Cardiac muscle cell (in vitro differentiated cells and primary cell): ENCODE measurements at places on chromosomes 4 and X. TPM values are rescaled to one million over a fixed set of nuclear protein-coding genes. Genes with fewer than 3 reads are reported as not detected.

DNA sequence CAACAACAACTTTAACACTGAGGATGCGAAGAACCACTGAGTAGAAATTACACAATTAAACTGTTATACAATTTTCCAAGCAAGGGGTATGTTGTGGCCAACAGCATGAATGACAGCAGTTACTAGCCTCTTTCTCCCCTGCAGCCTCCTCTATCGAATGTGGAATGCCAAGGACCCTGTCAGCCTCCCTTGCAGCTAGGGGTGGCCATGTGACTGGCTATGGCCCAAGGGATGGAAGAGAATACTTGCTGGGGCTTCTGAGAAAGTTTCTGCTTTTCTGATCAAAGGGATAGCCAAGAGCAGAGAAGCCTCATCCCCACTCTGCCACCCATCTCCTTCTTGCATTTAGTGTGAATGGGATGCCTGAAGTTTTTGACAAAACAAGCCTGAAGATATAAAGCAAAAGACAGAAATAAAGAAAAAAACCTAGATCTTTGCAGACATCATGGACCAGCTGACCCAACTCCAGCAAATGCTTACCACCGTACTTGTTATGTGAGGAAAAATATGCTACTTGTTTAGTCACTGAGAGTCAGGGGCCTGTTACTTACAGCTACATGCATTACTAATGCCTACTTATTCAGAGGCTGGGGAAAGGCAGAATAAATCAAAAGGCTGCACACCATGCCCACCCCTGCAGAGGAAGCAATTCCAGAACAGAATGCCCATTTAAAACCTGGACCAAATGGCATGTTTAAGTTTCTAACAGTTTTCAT, 32.0 kb downstream of the DCTD start:
- DNase-seq = no peak
- no peaks in the 10 kb centered on the region for H3K27me3 ChIP-seq
- H3K4me1 ChIP-seq = no peaks in the 10 kb centered on the region
- no peak overlapping the region for H3K27ac ChIP-seq
- H3K4me3 ChIP-seq = no peak overlapping the region

FRG1 gene
- total RNA-seq = 39.7 and 40.5 TPM in 2 replicates

GABRB1 gene
- total RNA-seq = 0.42 and 0.67 TPM in 2 replicates

L1CAM gene
- 0.86 and 1.1 TPM in 2 replicates for total RNA-seq
